RPMI7951 (cell line): ENCODE measurements at places on chromosomes 16 and 17. TPM values are rescaled to one million over a fixed set of nuclear protein-coding genes. Genes with fewer than 3 reads are reported as not detected.

DNA sequence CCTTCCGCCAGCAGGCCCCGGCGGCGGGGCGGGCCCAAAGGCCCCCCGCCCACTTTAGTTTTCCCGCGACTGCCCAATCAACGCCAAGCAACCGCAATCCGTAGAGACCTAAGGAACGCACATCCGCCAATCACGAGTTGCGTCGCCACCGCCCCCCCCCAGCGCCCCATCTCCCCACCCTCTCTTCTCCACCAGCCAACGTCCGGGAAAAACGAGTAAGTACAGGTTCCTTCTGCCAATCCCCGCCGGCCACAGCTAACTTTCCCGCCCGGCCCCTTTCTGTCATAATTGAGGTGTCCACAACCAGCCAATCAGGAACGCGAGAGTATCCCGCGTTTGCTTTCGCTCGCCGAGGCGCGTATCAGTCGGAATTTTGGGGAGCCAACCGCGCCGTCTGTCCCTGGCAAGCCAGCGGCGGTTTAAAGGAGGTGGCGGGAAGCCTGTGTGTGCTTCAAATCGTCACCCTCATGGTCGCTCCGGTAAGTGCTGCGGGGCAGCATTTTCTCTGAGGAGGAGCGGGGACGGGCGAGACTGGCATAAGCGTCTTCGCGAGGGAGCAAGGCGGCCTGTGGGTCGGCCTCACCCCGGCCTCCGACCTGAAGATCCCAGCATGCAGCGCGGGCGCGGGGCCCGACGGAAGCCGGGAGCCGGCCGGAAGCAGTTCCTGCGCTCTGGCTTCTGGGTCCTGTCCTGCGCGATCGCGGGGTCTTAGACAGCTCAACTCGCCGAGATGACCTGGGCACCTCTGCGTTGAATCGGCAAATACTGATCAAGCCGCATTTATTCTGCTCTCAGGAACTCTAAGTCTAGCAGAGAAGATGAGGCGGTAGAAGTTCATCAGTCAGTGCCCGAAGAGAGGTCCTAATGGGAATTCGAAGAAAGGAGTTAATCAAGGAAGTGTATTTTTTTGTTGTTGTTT, at the start of gene MIS12:
TSS of gene MIS12 (plus strand) at position 361 of the 919 bp plus-strand sequence. CDS start 2,297 bp downstream, outside the sequence.
- DNase-seq: peak; percentile 99

NF1 gene
- 23.8 and 30.2 TPM in 2 replicates for total RNA-seq

NOXO1 gene
- not detected in 2 replicates for total RNA-seq

DHRS7C gene
- total RNA-seq: not detected in 2 replicates

MYH11 gene
- not detected in 2 replicates for total RNA-seq

SPATA22 gene
- not detected in 2 replicates for total RNA-seq

RUNDC1 gene
- 4.7 and 5.0 TPM in 2 replicates for total RNA-seq

GPR139 gene
- not detected in 2 replicates for total RNA-seq

OSGIN1 gene
- 4.2 and 4.3 TPM in 2 replicates for total RNA-seq

DNA sequence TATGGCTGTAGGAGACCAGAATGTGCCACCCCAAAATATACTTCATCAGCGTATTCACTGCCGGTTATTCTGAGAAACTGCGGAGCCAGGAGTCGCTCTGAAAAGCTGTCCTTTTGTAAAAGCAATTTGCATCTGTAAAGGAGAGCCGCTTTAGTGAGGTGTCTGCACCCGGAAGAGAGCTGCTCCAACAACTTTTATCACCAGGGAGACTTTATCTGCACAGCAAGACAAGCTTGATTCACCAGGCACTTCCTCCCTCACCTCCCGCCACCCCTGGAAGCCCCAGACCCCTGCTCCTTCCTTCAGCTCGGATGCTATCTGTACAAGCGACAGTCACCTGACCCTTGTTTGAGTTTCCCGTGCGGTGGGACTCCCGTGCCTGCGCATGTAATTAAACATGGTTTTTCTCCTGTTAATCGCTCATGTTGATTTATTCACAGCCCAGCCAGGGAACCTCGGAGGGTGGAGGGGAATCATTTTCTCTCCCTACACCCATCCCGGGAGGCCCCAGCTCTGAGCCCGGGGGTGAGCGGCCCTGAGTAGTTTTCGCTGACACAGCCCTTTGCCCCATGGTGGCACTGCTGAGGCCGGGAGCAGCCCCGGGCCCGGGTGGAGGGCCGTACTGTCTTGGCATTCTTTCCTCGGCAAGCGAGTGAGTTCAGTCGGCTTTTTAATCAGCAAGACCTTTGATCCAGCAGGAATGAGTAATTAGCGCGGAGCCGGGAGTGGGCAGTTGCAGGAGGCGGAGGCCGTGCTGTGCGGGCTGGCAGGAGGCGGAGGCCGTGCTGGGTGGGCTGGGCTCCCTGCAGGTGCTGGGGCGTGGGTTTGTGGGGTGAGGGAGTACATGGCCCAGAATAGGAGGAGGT, 222.7 kb upstream of the CIBAR2 start:
- no peak for DNase-seq

HCRT gene
- not detected in 2 replicates for total RNA-seq

NPTX1 gene
- 2.5 and 4.6 TPM in 2 replicates for total RNA-seq

DNA sequence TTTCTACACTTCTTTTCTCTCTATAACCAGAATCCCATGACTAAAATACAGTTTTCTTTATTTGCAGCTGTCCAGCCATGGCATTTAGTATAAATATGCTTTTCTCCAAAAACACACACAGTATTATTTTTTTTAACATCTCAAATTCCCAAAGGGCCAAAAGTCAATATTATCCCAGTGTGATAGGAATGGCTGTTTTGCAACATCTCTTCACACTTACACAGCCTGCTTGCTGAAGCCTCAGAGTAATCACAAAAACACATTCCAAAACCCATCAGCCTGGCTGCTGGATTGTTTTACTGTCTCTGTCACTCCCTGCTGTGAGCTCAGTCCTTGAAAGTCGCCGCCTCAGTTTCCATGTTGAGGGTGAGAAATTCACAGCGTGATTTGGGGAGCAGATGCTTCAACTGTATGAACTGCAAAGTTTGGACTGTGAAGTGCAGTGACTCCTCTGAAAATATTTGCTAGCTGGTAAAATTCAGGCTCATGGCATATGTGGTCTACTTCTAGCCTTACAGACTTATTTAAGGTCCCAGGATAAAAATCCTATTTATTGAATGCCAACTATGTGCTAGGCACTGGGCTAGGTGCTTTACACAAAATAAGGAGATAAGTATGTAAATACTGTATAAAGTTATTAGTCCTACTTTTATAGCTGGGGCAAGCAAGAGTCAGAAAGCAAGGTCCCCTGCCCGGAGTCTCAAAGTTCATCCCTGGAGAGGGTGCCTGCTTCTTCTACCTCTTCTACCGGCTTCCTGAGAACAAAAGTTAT, 116.5 kb downstream of the SOCS1 start:
- no peak for DNase-seq

- DNase-seq: no peak
These were observed 3.8 kb downstream of the MRPL12 start for GRCh38 chr17:81706757-81707624.

CTF1 gene
- 0.24 and 0.39 TPM in 2 replicates for total RNA-seq

GRCh38 chr17:80704381-80704819, 159.8 kb downstream of the RPTOR start:
- no peak for DNase-seq

DNA sequence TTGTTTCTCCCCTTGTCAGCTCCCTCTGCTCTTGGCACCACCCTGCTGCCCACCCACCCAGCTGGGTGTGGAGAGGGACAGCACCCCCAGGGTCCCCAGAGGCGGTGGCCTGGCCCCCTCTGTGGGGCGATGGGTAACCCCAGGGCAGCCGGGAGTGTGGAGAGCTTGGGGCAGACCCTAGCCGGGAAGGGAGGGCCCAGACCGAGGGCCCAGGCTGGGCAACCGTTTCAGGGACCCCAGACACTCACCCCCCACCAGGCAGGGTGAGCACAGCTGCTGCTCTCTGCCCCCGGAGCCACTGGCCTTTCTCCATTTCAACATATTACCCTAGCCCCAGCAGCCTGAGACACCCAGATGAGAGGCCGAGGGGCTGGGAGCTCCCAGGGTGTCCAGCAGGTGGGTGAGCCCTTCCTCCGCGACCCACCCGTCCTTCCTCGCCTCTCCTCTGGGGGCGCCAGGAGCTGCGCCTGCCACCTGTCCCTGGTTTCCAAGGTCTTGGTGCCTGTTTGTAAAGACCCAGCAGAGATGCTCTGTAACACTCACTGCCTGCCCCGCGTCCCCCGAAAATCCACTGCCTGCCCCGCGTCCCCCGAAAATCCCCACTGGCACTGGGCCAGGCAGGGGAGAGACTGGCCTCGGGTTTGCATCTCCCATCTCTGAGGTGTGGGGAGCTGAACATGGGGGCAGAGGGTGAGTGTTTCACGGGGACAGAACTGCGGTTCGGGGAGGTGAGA, 45.4 kb downstream of the BAHCC1 start:
- no peak for DNase-seq

GRCh38 chr16:54748611-54749190, 182.0 kb upstream of the IRX5 start:
- DNase-seq: no peak

DNA sequence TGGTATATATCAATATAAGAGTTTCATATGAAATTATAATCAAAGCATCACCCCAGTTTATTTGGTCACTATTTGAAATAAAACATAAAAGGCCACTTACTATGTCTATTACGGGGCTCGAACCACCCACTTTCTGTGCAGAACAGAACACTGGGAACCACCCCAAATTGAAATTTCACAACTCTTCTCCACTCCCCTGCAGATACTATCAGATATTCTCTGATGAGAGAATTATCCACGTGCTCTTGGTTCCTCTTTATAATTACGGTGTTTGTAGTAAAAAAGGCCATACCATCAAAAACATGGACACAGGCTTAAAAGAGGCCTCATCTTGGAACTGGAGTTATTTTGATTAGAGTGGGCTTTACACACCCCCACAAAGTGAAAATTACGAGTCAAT, 82.8 kb downstream of the WDR59 start:
- no peak for DNase-seq

- no peak for DNase-seq
These were observed 63.0 kb downstream of the RMI2 start for GRCh38 chr16:11408216-11408615.

DNA sequence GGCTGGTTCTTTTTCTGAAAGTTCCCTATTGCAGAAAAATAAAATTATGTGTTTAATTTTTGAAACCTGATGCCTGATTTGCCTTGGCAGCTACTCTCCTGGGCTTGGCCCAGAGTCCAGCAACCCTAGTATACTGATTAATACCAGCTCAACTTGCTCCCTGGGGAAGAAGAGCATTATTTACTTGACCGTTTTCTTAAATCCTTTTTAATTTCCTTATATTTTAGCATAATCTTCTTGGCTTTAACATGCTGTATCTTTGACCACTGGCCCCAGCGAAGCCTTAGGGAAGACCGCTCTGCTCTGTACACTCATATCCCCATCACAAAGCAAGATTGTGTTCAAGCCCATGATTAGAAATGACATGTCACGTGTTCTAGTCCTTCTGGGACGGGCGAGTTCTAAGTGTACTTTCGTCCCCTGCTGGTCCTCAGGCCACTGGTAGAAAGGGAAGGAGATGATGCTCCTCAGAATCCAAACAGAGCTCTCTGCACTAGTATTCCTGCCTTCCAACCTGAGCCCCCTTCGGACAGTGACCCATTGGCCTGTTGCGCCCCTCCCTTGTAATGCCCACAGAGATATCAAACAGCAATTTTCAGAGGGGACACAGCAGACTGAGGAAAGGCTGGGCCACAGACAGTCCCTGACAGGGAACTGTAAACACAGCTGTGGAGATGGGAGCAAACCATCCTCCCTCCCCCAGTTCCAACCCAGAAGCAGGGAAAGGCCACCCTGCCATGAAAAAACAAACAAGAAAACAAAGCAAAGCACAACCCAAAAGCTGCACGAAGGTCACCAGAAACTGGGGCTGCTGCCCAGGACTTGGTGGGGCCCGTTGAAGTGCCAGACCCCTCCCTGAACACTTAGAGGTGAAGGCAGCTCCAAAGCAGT, 4.3 kb upstream of the EZH1 start:
- no peak for DNase-seq

HES7 gene
- 0.48 TPM in 1 of 2 replicates, not detected in the other for total RNA-seq

DNA sequence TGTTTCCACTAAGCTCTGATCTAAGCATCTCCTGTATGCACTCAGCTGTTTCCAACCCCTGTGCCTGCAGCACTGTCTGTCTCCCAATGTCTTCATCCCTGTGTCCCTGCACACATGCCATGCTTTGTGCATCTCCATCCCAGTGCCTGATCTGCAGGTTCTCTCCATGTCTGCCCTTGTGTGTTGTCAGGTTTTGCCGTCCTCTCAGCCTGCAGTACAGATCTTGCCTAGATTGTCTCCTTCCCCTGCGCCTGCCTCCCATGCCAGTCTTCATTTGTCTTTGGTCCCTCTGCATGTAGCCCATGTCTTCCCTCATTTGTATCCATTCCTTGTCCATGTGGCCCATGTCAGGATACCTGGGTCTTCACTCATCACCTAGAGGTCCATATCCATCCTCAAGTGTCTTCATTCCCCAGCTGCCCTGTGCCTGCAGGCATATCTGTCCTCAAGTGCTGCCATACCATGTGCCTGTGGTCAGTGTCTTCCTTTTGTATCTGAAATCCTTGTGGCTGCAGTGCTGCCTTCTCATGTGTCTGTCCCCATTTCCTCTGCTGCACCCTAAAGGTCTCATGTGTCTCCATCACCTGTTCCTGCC, 71.5 kb downstream of the TNFRSF13B start:
- no peak for DNase-seq

DNA sequence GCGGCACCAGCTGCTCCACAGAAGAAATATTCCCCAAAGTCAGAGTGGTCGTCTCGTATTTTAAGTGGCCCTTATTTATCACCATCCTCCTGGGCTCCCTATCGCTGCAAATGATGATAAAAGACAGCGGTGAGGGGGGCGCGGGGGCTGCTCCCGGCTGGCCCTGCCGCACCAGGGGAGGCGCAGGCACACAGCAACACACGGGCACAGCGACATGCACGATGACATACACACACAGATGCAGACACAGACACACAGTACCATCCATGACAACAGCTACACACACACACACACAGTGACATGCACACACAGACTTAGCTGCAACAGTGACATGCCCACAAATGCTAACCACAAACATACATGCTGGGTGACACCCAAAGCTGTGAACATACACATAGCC, 52.5 kb downstream of the MRM1 start:
- no peak for DNase-seq

- DNase-seq: peak; percentile 27
These were observed 4.7 kb upstream of the IL17C start for GRCh38 chr16:88633684-88634140.

USP22 gene
- 133 and 152 TPM in 2 replicates for total RNA-seq

DNA sequence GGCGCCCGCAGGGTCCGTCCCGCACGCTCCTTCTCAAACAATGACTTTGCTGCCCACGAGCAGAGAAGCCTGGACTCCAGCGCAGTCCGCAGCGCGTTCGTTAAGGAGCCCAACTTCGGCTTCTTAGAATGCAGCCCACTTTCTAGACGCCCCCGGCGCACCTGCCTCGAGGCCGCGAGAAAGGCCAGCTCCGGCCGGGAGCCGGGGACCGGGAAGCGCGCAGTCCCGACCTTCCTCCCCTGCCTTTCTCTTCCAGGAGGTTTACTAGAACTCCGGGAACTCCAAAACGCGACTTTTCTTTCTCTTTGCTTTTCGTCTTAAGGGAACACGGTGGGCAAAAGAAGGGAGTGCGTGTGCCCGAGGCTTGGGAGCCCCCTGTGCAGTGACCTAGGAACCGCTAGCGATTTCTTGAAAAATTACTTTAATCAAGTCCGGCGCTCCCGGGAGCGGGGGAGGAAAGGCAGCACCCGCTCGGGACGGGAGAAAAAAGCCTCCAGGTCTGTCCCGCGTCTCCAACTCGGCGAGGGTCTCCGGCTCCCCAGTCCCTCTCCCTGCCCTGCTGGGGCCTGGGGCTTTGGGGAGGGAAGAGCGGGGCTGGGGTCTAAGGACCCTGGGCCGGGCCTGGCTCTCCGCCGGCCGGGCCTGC, 2.6 kb downstream of the HNF1B start:
- DNase-seq: peak; percentile 11
